ENCODE measurements at places on chromosomes 5 and 9. TPM values are rescaled to one million over a fixed set of nuclear protein-coding genes. Genes with fewer than 3 reads are reported as not detected.

ST6GALNAC4 gene
- total RNA-seq, result 26.9 TPM

IRX4 gene
- total RNA-seq, result not detected

GRCh38 chr5:40652441-40653220 is 27.1 kb upstream of the PTGER4 start:
- no peaks in the 10 kb centered on the region for H3K36me3 ChIP-seq
- no peak overlapping the region for H3K27ac ChIP-seq
- no peak for DNase-seq
- no peaks in the 10 kb centered on the region for H3K4me1 ChIP-seq
- no peaks in the 10 kb centered on the region for H3K27me3 ChIP-seq

DNA sequence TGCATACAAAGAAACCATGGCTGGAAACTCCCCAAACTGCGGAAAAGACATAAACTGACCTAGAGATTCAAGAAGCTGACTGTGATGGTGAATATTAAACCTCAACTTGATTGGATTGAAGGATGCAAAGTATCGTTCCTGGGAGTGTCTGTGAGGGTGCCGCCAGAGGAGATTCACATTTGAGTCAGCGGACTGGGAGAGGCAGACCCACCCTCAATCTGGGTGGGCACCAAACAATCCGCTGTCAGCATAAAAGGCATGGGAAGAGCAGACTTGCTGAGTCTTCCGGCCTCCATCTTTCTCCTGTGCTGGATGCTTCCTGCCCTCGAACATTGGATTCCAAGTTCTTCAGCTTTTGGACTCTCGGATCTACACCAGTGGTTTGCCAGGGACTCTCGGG is 24.8 kb upstream of the WDR5 start:
- no peak overlapping the region for H3K27ac ChIP-seq
- no peak for DNase-seq
- no peak overlapping the region for H3K4me3 ChIP-seq
- H3K36me3 ChIP-seq, result no peaks in the 10 kb centered on the region
- no peaks in the 10 kb centered on the region for H3K27me3 ChIP-seq

DNA sequence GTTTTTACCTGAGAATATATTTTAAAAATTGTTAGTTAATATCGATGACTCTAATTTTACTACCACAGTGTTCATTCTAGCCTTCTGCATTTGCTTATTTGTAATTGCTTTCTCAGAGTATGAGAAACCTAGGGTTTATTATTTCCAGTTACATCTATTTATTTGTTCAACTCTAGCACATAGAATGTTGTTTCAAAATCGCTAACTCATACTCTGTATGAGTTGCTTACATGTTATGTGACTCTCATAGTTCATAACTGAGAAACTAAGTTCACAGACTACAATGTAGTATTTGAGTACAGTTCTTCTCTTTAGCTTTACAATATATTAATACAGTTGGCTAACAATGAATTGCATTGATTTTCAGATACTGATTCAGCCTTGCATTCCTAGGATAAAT is 103.2 kb downstream of the MACROH2A1 start:
- no peak overlapping the region for H3K27ac ChIP-seq
- no peak for DNase-seq
- H3K4me3 ChIP-seq, result no peak overlapping the region
- no peaks in the 10 kb centered on the region for H3K4me1 ChIP-seq
- no peaks in the 10 kb centered on the region for H3K36me3 ChIP-seq

GRCh38 chr9:27344776-27345175 is 47.8 kb upstream of the EQTN start:
- H3K4me3 ChIP-seq, result no peak overlapping the region
- H3K27ac ChIP-seq, result no peak overlapping the region
- H3K27me3 ChIP-seq, result no peaks in the 10 kb centered on the region
- H3K4me1 ChIP-seq, result no peaks in the 10 kb centered on the region

DNA sequence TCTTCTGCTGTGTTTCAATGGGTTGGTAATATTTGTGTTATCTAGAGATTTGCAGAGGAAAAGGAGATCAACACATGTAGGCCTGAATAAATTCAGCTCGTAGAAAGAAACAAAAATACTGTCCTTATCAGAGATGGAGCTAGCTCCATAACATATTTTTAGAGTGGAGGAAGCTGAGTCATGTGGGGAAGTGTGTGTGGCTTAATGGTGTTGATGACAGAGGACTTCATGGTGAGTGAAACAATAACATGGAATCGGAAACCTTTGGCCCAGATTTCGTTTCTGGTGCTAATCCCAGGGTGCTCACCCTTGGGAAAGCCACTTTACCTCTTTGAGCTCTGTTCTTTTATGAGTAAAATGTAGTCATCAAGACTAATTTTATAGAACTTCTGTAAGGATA is 825.0 kb downstream of the TLR4 start:
- DNase-seq, result no peak
- no peaks in the 10 kb centered on the region for H3K27me3 ChIP-seq
- H3K4me1 ChIP-seq, result no peaks in the 10 kb centered on the region
- no peaks in the 10 kb centered on the region for H3K36me3 ChIP-seq
- no peak overlapping the region for H3K4me3 ChIP-seq

DNA sequence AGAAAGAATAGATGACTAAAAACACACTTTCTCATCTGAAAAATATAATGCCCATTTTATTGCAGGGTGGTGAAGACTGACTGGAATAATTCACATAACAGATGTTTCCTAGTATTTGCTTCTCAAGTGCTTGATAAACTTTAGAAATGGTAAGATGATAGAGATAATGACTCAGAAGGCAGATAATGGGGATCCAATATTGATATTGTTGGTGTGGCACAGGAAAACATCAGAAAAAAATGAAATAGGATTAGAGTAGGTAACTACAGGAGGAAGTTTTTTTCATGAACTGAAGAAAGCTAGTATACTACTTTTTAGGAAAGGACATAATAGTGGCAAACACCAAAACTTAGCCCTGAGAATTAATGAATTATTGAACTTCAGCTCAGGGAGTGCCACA is 20.2 kb upstream of the F2RL2 start:
- no peak for DNase-seq
- H3K4me3 ChIP-seq, result no peak overlapping the region
- H3K27me3 ChIP-seq, result no peaks in the 10 kb centered on the region
- H3K4me1 ChIP-seq, result no peaks in the 10 kb centered on the region
- no peaks in the 10 kb centered on the region for H3K36me3 ChIP-seq
